ENCODE measurements at places on chromosomes 6 and 20. TPM values are rescaled to one million over a fixed set of nuclear protein-coding genes. Genes with fewer than 3 reads are reported as not detected.

Gene PHACTR1
- 8.6 TPM for total RNA-seq

Gene PIM1
- 19.7 TPM for total RNA-seq

Gene PAK5
- 12.2 TPM for total RNA-seq

Gene NOX3
- total RNA-seq, result not detected

Gene GFOD1
- 0.98 TPM for total RNA-seq

Gene KHDC1L
- not detected for total RNA-seq

Gene ZBTB12
- 47.1 TPM for total RNA-seq

Gene CFB
- 3.9 TPM for total RNA-seq

- DNase-seq, result no peak
Observed at GRCh38 chr6:156390621-156391020, 386.6 kb upstream of the ARID1B start.

GRCh38 chr6:35489995-35490791 lies 6.7 kb downstream of the TEAD3 start:
- DNase-seq, result peak; percentile 49

GRCh38 chr20:25066386-25066785 lies 8.4 kb upstream of the ACSS1 start:
- no peak for DNase-seq

DNA sequence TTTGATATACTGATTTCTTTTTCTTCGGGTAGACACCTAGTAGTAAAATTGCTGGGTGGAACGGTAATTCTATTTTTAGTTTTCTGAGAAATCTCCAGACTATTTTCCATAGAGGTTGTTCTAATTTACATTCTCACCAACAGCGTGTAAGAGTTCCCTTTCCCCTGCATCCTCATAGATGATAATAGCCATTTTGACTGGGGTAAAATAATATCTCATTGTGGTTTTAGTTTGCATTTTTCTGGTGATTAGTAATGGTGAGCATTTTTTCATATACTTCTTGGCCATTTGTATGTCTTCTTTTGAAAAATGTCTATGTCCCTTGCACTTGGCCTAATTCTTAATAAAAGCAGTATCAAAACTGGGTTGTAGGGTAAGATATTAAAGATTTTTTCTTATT lies 148.9 kb upstream of the SIM1 start:
- no peak for DNase-seq

- DNase-seq, result no peak
Observed at GRCh38 chr6:148249160-148249559, 93.5 kb upstream of the SASH1 start.

DNA sequence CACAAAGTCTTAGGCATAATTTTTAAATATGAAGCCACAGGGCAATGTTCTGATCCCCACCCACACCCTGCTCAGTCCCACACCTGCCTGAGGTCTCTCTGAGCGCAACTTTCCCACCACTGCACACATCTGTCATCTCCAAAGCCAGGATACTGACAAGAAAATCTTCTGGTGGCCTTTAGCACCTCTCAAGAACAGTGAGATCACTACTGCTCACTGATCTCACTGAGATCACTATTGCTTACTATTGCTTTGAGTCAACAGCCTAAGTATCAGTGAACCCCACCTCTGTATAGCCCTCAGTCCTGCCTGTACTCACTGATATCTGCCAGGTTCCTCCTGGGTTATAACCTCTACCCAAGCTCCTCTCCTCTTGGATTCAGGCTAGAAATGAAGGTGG lies 6.4 kb downstream of the TNFRSF21 start:
- DNase-seq, result no peak

DNA sequence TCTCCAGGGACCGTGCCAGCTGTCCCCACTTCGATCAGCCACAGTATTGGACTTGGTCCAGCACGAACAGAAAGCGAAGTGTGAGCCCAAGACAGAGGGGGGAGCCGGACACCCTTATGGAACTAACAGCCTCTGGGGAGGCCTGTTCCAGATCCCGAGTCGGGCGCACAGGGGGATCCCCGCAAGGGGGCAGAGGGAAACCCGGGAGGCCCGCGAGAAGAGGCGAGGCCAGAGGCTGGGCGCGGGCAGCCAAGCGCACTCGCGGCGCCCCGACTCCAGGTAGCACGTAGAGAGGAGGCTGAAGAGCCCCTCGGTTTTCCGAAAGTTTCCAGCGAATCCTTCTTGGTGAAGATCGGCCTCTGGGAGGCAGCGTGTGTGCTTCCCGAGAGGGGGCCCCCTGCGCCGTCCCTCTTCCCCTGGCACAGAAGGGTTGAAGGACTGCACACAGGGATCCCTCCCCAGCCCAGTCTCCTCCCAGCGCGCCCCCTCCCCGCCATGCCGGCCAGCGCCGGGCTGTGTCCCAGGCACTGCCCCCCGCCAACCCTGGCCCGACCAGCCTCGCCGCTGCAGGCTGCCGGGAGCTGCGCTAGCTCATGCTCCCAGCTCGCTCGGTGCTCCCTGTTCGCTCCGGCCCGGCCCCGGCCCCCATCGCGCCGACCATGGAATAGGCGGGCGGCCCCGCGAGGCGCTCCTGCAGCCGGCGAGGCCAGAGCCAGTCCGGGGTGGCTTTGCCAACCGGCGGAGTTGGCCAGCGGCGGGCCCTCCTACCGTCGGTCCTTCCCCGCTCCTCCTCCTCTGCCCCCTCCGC lies 577 bp upstream of the SLC24A3 start:
- DNase-seq, result peak; percentile 39

GRCh38 chr6:11855743-11856142 lies 77.1 kb upstream of the ADTRP start:
- DNase-seq, result no peak

- no peak for DNase-seq
Observed at GRCh38 chr6:33008944-33009861, at the start of gene HLA-DOA. Gene HLA-DOA, minus strand, starts transcription at chr6:33009591.

GRCh38 chr6:129331450-129332138 lies 378.4 kb downstream of the ARHGAP18 start:
- DNase-seq, result no peak

DNA sequence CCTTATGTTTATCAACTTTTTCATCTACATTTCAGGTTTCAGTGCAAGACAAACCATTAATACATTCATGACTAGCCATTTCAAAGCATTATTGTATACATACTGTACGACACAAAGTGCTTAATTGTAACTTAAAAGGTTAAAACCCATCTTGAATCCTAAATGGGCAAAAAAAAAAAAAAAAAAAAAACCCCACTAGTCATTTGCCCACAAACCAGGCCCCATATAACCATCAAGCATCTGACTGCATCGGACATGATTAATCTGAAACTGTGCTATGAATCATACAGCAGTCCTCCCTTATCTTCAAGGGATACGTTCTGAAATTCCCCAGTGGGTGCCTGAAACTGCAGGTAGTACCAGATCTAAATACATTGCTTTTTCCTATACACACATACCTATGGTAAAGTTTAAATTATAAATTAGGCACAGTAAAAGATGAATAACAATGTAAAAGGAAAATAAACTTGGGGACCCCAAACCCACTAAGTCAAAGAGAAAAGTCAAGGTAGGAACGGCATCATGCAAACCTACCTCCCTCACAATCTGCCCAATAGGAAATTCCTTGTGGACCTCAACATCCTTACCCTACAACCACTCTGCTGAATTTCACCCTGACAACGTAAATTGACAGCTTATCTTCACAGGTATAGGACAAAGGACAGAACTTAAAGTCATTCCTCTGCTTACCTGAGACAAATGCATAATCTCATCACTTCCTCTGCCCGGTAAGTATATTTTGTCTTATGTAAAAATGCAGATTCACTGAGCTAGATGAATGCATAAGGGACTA lies 14.3 kb downstream of the B4GALT5 start:
- no peak for DNase-seq

- no peak for DNase-seq
Observed at GRCh38 chr20:6311841-6312655, 189.2 kb upstream of the FERMT1 start.

- DNase-seq, result no peak
Observed at GRCh38 chr6:85360794-85361642, 88.9 kb upstream of the NT5E start.

DNA sequence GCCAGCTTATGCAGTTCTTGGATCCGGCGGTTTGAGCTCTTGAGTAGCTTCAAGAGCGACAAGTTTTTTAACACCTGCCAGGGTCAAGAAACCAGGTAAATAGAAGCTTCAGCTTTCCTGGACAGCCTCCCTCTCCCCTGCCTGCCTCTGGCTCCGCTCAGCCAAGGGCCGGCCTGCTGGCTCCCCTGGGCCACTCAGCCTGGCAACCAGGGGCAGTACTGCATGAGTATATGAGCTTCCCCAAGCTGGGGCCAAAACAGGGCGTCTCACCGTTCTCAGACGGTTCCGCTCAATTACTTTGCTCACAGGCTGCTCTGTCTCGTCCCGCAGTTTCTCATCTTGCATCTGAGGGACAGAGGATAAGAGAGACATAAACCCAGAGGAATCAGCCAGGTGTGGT lies 856 bp downstream of the TP53TG5 start:
- no peak for DNase-seq

Measured in progenitor cell of endocrine pancreas (in vitro differentiated cells).